ENCODE measurements at places on chromosomes 2 and 18. TPM values are rescaled to one million over a fixed set of nuclear protein-coding genes. Genes with fewer than 3 reads are reported as not detected.

Gene VWA3B
- total RNA-seq, result not detected

Gene CFAP221
- total RNA-seq, result 1.8 TPM

Gene FAM237A
- total RNA-seq, result not detected

Gene ST8SIA5
- total RNA-seq, result under 0.01 TPM

Gene LRP1B
- 0.38 TPM for total RNA-seq

Gene SKA1
- total RNA-seq, result 4.1 TPM

Gene B3GNT7
- total RNA-seq, result 8.8 TPM

Gene GNLY
- not detected for total RNA-seq

Gene FHL2
- 265 TPM for total RNA-seq

Gene YPEL5
- 62.8 TPM for total RNA-seq

GRCh38 chr18:72672364-72673184 lies 128.4 kb upstream of the CBLN2 start:
- no peak for DNase-seq

DNA sequence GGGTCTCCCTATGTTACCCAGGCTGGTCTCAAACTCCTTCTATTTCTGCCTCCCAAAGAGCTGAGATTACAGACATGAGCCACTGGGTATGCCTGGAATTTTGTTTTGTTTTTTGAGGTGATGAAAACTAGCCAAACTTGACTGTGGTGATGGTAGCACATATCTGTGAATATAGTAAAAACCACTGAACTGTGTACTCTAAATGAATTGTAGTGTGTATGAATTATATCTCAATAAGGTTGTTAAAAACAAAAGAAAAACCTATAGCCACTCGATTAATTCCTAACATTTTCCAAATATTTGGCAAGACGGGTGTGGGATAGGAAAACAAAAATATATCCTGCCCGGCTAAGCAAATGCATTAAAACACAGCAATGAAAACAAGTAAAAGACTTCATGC lies 1302.3 kb upstream of the CHAC2 start:
- DNase-seq, result no peak

GRCh38 chr18:50953822-50954221 lies 14.0 kb upstream of the ELAC1 start:
- DNase-seq, result no peak

DNA sequence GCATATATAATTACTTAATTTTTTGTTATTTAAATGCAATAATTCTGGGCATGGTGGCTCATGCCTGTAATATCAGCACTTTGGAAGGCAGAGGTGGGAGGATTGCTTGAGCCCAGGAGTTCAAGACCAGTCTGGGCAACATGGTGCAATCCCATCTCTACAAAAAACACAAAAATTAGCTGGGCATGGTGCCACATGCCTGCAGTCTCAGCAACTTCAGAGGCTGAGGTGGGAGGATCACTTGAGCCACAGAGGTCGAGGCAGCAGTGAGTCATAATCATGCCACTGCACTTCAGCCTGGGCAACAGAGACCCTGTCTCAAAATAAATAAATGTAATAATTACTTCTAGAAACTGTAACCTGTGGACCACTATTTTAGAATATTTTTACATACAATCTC lies 21.5 kb upstream of the TMEM87B start:
- peak; percentile 37 for DNase-seq

DNA sequence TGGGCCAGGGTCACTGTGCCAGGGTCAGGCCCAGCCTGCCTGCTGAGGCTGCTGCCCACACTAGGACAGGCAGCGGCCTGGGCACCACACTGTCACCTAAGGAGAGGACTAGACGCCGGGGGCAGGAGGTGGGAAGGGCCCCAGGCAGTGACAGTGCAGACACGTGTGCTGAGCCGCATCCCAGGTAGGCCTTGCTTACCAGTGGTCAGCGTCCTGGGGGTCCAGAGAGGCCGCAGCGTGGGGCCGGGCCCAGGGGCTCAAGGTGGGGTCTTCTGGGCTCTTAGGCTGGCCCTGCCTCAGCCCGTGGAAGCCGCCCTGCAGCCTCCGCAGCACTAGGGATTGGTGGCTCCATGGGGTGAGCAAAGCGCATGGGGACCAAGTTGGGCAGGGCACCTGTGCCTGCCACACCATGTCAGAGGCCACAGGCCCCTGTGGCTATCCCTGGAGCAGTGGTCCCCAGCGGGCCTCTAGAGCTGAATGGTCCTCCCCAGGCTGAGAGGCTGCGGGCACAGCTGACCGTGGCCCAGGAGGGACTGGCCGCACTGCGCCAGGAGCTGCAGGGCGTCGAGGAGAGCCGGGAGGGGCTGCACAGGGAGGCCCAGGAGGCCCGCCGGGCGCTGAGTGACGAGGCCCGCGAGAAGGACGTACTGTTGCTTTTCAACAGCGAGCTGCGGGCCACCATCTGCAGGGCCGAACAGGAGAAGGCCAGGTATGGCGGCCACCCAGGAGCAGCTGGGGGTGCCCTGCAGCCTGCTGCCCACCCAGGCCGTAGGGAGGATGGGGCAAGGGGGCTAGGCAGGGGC lies 35.2 kb upstream of the SNED1 start:
- no peak for DNase-seq

GRCh38 chr2:44083054-44083453 lies 85.6 kb upstream of the PPM1B start:
- no peak for DNase-seq

GRCh38 chr2:173027181-173028128 lies 48.2 kb upstream of the MAP3K20 start:
- DNase-seq, result peak; percentile 67

DNA sequence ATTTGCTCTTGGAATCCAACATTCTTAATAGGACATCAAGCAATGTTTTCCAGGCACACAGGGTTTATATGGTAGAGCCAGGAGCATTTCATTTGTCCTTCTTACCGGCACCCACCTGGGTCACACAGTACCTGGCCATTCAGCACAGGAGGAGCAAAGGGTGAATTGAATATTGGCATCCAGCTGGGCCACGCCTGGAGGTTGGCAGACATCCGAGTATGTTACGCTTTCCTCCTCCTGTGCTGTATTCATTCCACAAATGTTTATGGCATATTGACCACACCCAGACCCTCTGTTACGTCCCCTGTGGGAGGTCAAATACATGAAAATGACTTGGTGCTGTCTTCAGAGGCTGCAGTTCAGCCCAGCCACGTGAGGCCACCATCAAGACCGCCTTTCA lies 206.2 kb downstream of the RTP5 start:
- no peak for DNase-seq

DNA sequence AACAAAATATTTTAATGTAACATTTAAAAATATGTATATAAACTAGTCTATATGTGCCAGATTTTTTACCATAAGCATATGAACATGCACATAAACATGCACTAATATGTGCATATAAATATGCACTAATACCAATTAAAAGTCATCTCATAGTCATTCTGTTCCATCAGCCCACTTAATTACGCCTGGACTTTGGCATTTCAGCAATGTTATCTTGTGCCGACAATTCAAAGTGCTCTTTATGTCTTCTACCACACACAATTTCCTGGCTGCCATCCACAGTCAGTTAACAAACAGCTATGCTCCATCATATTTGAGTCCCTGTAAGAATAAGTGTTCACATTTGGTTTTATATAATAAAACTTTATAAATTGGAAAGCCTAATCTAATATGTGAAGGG lies 92.6 kb upstream of the TSPYL6 start:
- DNase-seq, result no peak

DNA sequence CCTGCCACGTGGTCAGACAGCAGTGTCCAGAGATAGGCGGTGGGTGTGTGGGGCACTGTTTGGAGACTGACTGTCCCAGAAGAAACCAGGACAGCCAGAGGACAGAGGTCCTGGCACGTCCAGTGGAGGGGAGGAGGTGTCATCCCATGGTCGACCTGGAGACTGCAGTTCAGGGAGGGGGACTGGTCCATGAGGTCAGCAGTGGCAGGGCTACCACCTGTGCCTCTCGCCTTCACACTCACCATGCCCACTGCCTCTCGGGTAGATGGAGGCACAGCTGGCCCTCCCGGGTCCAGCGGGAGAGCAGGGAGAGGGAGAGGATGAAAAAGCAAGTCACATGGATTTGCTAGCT lies 53.9 kb downstream of the INHBB start:
- DNase-seq, result no peak

DNA sequence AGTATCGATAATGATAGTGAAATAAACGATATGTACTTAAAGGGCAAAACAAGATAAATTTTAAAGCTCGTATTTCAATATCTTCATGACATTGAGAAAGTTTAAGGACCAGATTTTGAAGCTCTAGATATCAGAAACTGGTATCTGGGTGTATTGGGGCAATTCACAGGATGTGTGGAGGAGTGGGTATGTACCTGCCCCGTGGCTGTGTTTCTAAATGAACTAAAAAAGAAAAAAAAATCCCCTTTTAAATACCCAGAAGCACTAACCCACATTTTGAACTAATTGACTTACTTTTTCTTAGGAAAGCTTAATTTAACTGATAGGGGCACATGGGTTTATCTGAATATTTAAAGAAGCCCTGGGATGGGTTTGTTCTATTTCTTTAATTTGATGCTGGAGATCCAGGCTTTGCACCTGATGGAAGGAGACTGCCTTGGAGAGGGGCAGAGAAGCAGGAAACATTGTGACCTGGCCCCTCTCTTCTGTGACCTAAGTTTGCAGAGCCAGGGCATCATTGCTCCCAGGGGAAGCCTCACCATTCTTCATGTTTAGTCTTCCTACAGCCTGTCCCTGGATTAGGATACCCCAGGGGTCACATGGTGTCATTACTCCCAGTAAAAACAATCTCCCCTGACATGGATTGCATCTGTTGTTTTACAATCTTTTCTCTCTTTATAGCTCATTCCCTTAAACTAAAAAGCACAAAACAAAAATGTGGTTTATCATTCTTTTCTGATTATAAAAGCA lies 7.6 kb upstream of the KCTD1 start:
- no peak for DNase-seq

GRCh38 chr2:8882094-8882493 lies 44.7 kb upstream of the KIDINS220 start:
- no peak for DNase-seq

DNA sequence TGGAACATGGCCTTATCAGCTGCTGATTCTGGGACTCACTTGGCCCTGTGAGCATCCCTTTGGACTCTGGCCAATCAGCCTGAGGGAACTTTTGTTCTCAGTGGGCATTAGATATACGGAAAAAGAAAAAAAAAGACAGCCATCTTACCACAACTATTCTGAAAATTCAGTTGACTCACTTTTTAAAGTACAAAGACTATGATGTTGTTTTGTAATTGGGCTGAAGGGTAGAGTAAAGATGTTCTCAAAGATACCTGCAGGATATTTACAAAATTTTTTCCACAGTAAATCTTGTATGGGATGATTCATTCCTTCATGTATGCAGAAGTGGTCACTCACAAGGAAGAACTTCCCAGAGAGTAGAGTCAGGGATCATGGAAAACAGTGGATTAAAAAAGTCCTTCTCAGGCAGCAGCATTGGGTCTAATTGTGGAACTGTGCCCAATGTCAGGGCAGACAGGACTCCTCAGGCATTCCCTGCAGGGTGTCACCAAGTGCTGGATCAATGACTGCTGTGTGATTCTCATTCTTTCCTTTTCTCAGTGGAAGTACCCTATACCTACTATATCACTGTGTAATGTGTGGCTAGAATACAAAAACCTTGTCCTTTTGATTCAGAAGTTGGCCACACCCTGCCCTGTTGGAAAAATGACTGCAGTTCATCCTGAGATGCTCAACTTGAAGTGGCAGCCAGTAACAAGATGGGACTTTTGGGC lies 35.4 kb downstream of the SULT1C4 start:
- DNase-seq, result peak; percentile 84

DNA sequence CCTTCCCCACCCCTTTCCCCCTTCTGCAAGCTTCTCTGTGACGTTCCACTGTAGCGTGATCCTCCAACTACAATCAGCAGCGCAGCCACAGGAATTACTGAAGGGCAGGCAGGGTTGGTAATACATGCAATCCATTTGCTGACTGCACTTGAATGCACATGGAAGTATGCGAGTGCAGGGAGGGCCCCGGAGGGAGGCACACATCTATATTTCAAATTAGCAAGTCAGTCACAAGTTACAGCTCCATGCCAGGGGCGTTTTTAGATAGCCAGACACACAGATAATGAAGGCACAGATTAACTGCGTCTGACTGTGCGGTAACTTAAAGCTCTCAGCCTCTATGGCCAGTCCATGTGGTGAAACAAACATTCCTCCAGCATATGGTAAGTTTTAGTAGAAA lies 209.2 kb upstream of the GATA6 start:
- no peak for DNase-seq

DNA sequence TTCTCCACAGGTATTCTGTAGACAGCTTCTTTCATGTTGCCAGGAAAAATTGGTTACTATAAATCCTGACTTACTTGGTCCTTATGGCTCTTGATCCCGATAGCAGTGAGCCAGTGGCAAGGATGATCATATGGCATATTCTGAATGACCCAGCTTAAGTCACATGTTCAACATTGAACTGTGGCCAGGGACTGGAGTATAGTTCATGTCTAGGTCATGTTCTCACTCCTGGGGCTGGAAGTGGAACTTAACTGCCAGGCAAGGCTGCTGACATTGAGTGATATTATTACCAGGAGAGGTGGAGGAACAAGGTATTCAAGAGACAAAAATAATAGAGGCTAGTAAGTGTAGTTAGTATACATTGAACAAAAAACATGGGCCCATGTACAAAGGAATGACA lies 26.2 kb downstream of the R3HDM1 start:
- DNase-seq, result no peak

DNA sequence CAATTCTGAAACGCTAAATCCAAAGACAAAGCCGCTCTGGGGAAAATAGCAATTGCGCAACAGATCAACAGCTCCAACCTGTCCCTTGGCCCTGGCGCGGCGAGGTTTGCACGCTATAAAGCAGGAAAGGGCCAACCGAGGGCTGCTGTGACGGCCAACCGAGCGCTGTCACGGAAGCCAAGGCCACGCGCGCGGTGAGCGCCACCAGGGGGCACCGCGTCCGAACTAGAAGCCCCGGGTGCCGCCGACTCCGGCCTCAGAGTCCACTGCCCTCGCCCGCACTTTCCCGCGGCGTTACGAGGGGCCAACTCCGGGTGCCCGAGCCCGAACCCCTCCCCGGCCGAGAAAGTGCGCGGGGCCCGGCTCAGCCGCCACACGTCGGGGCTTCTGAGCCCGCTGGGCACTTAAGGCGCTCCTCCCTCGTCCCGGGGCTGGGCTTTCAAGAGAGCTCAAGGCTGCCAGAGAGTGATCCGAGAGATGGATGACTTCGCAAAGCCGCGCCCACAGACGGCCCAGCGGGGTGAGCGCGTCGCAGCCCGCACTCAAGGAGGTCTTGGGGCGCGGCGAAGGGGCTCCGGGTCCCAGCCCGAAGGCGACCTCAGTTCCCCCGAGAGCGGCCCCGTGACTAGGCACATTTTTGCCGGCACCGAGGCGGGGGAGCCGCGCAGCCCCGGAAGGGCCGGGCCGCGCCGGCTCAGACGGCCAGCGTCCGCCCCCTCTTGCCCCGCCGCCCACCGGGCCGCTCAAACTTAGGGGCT lies 897 bp downstream of the NFE2L2 start:
- peak; percentile 73 for DNase-seq

DNA sequence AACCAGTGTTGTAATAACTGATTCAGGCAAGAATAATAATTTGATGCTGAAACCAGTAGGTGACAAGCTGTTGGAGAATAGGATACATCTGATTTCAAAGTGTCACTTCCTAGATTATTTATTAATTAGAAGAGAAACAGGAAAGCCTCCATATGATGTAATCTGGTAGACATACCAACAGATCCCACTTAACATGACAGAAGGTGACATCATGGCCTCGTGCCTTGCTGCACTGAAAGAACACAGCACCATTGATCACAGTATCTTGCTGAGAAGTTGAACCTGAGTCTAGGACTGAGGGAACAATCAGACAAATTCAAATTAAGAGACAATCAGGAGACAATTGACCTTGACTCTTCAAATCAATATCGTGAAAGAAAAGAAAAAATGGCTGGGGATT lies 131.6 kb upstream of the DLGAP1 start:
- no peak for DNase-seq

GRCh38 chr2:8285081-8285480 lies 396.8 kb upstream of the ID2 start:
- DNase-seq, result no peak
